ENCODE measurements at places on chromosomes 3 and 15.

- no peak for DNase-seq
Observed at GRCh38 chr3:114874522-114874971, 272.5 kb downstream of the ZBTB20 start.

GRCh38 chr3:187999821-188000220, 154.1 kb upstream of the LPP start:
- DNase-seq = no peak

- no peak for DNase-seq
Observed at GRCh38 chr3:8341821-8342247, 159.8 kb upstream of the LMCD1 start.

DNA sequence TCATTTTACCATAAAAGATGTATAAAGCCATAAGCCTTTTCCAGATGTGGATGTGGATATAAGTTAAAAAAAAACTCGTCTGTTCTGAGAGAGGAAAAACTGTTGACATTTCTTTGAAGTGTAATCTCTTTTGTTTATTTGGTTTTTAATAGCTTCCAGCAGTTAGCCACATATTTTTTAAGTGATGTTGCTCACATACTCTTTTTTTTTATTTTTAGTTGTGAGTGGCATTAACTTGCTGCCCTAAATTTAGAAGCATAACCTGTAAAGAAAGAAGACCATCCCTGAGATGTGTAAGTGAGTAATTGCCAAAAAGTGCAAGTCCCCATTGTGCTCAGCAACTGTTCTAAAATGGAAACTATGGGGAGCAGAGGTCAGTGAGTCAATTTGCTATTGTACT, 415.9 kb upstream of the MDFIC2 start:
- DNase-seq = no peak

DNA sequence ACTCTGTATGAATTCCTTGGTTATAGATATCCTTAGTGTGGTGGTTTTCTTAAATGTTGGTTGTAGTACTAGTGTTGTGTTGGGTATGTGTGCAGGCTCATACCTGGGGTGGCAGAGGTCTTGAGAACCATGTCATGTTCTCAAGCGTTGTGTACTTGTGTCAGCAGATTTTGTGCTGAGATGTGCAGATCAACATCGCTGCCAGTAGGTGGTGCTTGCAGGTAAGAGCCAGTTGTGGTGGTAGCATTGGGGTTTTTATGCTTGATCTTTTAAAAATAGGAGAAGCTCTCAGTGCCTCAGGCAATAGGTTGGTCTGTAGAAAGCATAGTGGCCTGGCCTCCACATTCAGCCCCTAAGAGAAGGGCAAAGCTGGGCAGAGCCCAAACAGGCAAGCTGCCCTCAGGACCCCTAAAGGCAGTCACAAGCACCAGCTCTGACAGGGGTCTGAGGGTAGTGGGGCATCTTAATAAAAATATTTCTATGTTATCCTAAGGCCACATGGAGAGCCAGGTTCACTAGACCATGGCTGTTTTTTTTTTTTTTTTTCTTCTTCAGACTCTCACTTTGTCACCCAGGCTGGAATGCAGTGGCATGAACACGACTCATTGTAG, 164.0 kb downstream of the IL20RB start:
- DNase-seq = no peak

DNA sequence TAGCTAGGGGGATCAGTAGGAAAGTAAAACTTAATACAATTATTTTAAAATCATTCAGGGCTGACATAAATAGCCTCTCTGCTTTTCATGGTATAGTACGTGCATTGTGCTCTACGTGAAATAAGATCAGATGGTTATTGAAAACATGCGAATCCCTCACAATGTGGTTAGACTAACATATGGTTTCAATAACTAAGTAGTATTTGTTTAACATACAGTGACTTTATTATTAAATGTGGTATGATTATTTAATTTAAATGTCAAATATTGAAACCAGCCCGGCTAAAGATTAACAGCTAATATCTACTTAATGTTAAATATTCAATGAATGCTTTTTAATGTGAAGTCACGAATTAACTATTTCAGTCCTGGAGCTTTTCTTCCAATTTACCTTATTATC, 473.9 kb upstream of the THBS1 start:
- DNase-seq = no peak

DNA sequence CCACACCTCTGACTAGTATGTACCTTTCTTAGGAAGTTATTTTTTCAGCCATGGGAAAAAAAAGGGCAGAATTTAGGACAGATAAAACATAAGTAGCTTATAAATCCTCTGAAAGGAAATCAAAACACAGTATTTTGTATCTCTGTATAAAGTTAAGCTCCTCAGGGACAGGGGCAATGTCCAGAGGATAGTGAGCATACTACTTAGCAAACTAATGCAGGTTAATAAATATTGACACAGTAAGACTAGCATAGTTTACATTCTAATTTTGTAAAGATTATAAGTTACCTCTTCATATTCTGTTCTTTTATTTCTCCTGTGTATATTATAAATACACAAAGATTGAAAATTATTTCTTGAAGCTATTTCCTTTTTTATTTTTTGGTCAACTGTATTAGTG, 2.1 kb downstream of the UBE3A start:
- no peak for DNase-seq

DNA sequence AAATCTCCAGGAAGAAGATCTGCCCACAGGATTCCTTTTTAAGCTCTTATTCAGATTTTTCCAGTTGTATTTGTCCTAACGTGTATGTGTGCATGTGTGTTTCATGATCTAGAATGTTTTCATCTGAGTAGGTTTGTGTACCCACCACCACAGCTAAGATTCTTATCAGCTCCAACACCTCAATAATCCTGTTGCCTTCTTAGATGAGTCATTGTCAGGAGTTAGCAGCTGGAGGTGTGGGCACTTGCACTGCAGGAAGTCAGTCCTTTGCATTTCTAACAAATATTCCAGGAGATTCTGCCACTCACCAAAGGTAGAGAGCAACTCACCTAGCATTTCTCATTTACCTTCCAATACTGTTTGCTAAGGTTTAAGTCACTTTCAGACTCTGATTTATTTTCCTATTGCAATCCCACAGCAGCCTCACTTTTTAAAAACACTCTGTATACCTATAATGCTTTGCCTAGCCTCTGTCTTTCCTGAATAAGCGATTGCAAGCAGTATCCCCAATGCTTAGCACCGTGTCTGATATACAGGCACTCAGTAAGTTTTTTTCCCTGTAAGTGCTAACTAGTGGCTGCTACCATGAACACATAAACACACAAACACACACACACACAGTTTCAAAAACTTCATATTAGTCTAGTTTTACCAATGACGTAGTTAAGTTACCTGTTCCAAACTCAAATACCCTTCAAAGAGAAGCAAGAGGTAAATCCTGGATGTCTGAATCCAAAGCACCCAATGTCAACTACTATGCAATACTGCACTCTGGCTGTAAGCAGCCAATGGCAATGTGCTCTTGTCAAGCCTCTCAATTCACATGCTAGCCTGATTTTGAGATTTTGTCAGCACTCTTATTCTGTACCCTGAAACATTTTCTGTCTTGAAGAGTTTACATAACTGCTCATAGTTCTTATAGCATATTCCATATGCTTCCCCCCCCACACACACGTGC, 713.5 kb upstream of the LMCD1 start:
- no peak for DNase-seq

GRCh38 chr3:143755978-143756377, 92.3 kb downstream of the SLC9A9 start:
- no peak for DNase-seq

Measured in activated T-helper 9 cell treated with anti-CD3 and anti-CD28 coated beads, Interleukin-2, amount 50 U/mL, for 16 hours (primary cell).